ENCODE measurements at places on chromosomes 2 and 18.

DNA sequence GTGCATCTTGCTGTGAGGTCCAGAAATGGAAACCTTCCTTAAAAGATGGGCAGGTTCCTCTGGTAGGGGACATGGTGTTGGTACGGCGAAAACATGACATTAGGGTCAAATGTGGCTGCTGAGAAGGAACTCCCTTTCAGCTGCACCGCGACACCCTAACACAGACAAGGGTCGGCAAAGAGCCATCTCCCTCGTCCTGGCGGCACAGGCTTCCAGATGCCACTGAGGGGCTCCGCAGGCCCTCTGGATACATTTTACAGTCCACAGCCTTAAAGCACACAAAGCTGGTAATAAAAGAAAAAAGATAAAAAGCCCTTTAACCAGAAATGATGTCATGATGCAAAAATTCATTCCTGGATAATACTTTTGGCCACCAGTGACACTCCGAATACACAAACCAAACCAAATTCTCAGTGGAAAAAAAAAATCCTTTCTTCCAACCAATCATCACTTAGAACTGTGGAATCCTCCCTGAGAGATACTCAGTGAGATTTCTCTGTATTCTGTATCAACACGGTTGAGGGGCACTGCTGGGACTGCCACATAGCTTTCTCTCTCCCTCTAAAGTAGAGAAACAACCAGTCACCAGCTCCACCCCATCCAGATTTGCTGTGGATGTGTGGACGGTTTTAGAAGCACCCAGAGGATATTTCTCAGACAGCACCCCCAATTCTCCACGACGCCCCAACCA is 174.8 kb downstream of the HDAC4 start:
- peak; percentile 84 for DNase-seq

DNA sequence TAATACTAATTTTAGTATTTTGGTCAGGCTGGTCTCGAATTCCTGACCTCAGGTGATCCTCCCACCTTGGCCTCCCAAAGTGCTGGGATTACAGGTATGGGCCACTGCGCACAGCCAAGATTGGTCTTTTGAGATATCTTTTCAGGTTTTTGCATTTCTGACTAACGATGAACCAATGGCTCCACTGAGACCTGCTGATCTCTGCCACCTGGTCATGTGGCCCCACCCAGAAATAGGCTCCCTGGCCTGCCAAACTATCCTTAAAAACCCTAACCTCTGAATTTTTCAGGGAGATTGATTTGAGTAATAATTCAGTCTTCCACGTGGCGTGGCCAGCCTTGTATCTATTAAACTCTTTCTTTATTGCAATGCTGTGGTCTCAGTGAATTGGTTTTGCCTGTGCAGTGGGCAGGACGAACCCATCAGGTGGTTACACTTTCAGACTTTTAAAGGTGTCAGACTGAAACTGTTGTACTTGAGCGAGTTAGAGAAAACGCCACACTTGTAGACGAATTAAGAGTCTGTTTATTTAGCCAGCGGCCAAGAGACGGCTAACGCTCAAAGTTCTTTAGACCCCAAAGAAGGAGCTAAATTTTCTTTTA is 85.8 kb upstream of the MSH6 start:
- DNase-seq = no peak

GRCh38 chr18:13375302-13376255 is 157.0 kb downstream of the LDLRAD4 start:
- peak; percentile 41 for DNase-seq

GRCh38 chr2:159201360-159202063 is 85.0 kb downstream of the WDSUB1 start:
- DNase-seq = no peak

DNA sequence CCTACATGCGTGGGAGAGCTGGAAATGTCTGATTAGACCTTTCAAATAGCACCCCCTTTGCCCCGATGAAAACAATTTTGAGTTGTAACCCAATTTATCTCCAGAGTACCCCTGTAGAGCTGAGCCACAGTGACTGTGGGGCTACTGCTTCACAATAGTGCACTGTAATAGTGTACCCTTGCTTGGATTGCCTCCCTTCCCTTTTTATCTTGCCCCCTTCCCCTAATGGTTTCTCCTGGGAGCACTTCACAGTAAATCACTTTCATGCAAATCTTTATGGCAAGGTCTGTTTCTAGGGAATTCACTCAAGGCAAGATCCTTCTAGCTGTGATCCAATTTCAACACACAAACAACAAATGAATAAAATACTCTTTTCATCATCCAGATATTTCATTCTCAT is 687.6 kb downstream of the MBD2 start:
- no peak for DNase-seq

- no peak for DNase-seq
Observed at GRCh38 chr2:178230396-178230795, 36.1 kb downstream of the OSBPL6 start.

DNA sequence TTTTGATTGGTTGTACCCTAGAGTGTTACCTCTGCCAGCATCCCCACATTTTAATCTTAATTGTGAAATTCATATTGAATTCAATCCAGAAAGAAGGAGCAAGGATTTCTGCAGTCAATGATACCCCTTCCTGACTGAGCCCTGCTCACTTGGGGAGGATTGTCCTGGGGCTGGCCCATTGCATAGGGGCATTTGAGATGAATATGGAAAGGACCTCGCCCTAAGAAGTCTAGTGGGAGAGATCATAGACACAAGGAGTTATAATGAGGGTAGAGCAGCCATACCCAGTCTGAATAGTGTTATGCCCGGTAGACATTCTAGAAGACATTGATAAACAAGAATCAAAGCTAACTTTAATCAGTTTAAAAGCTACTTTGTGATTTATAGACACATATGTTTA is 53.8 kb downstream of the CRIM1 start:
- DNase-seq = no peak

Measured in fibroblast of skin of left biceps (primary cell).